ENCODE measurements at places on chromosomes 1 and 21.

GRCh38 chr1:206496131-206496793 lies 11.1 kb upstream of the RASSF5 start:
- no peak for DNase-seq

DNA sequence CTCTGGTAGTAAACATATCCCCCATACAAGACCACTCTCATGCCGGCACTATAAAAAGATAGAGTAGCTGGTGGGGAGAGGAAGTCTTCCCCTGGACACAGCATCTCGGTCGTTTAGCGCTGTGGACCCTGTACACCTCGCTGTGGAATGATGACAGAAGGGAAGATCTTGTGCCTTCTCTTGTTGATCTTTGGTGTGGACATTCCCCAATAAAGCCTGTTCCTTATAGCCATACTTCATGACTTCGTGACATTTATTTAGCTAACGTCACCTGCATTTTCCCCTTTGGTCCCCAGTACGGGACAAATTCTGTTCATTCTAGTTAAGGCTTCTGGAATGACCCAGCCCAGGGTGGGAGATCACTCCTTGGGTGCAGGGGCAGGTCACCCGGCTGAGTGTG lies 24.9 kb upstream of the MAP10 start:
- no peak for DNase-seq

DNA sequence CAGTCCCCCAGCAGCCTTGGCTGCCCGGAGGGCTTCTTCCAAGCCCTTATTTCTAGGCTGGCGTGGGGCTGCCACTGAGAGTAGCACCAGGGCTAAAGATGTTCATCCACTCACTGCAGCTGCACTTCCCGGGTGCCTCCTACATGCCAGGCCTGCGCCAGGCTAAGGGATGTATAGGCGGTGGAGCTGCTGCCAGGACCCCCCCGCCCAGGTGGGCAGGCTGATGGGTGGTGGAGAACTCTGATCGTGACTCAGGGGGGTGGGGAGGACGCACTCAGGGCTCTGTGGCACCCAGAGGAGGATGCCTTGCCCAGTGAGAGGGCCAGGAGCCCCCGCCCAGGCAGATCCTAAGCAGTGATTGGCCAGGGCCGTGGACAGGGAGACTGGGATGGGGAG lies 34.1 kb downstream of the CFAP74 start:
- DNase-seq: no peak

GRCh38 chr1:89538361-89538760 lies 13.7 kb downstream of the LRRC8B start:
- peak; percentile 61 for DNase-seq

DNA sequence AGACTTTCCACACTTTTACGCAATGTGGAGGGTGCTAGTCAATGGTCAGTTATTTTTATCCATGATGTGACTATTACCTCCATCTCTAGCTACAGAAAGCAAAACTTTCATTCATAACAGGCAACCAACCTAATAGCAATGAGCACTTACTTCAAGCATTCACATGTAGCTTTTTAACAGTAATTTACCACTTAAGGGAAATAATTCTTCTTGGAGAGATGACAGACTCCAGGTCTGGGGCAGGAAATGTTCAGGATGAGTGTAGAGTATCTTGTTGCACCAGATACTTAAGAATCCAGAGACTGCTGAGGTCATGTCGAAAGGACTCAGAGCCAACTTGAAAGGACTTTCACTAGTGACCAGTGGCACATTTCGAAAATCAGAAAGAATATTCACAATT lies 347.6 kb downstream of the CHRM3 start:
- no peak for DNase-seq

DNA sequence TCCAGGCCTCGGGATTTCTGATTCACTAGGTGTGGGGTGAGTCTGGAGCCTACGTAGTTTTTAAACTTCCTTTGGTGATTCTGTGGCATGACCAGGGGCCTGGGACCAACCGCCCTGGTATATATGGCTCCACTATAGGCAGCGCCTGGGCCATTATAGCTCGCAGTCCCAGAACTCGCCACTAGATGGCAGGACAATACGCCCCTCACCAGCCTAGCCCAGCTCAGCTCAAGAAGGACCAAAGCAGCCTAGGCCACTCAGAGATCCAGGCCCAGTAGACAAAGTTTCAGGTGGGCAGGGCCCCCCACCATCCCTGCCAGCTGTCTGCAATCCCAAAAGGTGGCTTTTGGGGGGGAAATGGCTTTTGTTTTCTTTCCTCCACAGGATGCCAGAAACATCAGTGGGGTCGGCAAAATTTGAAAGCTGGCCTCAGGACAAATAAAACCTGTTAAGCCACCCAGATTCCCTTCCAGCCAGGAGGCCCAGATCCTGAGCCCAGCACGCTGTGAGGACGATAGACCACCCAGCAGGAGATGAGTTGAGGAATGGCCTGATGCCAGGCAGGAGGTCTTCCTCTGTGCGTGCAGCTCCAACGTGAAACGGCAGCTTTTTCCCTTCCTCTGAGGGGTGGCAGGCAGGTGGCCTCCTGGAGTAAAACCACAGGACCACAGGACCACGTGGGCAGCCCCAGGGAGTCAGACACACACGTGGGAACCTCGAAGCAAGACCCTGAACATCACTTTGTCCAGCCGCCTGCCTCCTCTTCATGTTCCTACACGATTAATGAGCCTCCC lies 24.8 kb upstream of the TMEM51 start:
- DNase-seq: peak; percentile 74

GRCh38 chr1:200207711-200208126 lies 180.2 kb downstream of the NR5A2 start:
- DNase-seq: no peak

- DNase-seq: no peak
Observed at GRCh38 chr1:177185209-177185608, 14.5 kb downstream of the BRINP2 start.

GRCh38 chr1:38045401-38046332 lies 926 bp downstream of the POU3F1 start:
- no peak for DNase-seq

GRCh38 chr1:32241001-32241763 lies 5.8 kb upstream of the FAM167B start:
- no peak for DNase-seq

GRCh38 chr1:35640380-35641232 lies 720 bp downstream of the PSMB2 start:
- no peak for DNase-seq

GRCh38 chr1:197776351-197777105 lies 1.2 kb upstream of the DENND1B start:
- peak; percentile 71 for DNase-seq

DNA sequence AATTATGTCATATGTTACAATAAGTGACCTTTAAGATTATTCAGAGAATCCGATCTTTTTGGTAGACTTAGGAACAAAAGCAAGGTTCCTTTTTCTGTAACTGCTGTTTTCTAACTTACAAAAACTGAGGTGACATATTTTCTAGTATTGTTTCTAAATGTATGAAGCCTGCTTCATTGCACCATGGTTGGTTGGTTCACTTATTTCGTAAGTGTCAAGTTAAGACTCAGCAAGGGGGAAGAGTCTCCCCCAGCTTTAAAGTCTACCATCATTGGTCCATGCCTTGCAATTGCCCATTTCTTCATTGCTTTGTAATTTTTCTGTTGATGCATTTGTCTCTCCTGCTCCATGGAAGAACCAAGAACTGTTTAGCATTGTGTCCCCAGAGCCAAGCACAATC lies 136.9 kb downstream of the DISC1 start:
- no peak for DNase-seq

GRCh38 chr1:245434280-245434679 lies 279.5 kb downstream of the KIF26B start:
- no peak for DNase-seq

GRCh38 chr1:63904826-63905225 lies 131.0 kb downstream of the ROR1 start:
- DNase-seq: no peak

GRCh38 chr1:230976825-230977747 lies 1.6 kb downstream of the TTC13 start:
- DNase-seq: peak; percentile 53

DNA sequence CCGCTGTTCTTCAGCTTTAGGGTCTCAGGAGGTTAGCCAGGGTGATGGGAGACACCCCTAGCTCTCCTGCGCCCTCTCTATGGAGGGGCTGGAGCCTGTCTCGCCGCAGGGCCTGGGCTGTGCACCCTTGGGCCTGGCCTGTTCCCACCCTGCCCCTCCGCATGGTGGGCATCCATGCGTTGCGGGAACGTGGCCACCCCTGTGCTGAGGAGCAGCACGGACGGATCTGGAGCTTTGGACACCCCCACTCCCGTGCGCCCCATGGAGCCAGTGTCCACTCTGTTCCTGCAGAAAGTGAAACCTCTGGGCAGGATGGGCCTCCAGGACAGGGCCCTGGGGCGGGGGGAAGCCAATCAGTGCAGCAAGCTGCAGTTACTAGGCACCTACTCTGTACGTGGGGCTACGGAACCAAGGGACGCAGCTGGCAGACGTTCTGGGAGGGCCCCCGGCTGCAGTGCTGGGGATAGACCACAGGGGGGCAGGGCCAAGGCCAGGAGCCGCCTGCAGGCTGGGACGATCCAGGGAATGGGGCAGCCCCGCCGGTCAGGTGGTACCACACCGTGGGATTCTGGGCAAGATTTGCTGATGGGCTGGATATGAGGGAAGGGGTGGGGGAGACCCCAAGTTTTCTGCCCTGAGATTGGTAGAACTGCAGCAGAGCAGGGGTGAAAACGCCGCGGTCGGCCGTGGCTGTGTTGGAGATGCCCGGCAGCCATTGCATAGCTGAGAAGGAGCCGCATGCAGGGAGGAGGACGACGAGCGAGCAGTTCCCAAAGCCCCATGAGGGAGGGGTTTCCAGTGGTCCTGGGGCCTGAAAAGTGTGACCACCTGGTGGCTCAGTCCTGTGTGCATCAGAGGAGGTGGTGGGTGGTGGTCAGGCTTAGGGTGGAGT lies 43.3 kb downstream of the TP73 start:
- no peak for DNase-seq

DNA sequence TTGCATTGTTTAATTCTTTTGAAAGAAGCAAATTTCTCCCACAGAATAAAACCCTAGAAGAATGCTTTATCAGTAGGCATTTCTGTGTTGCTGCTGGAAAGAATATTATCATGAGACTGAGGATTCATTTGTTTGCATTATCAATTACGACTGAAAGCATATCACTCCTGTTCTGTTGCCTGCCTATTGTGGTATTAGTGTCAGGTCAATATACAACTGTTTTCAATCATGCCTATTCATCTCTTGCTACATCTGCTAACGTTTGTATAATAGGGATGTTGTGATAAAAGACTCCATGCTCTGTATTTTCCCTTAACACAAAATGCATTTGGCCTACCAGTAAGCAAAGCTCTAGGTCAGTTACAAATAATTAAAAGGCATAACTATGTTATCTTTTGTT lies 221.5 kb downstream of the PTPRC start:
- no peak for DNase-seq

DNA sequence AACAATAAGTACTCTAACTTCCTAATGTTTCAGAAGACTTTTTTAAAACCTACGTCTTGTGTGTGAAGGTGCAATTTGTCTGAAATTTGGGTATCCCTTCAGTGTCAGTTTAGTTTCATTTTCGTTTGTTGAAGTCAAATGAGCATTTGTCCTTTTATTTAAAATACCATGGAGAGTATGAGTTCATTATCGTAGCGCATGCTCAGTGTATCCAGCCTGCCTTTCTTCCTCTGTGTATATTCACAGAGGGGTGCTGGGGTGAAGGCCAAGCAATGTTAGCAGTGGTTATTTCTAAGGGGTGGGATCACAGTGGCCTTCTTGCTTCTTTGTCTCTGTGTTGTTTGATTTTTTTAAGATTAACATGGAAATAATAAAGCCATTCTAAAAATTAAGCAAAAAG lies 43.2 kb downstream of the CNN3 start:
- DNase-seq: no peak

- DNase-seq: no peak
Observed at GRCh38 chr1:58764294-58764978, 19.4 kb downstream of the JUN start.

GRCh38 chr21:28663754-28664153 lies 328.9 kb downstream of the LTN1 start:
- no peak for DNase-seq

DNA sequence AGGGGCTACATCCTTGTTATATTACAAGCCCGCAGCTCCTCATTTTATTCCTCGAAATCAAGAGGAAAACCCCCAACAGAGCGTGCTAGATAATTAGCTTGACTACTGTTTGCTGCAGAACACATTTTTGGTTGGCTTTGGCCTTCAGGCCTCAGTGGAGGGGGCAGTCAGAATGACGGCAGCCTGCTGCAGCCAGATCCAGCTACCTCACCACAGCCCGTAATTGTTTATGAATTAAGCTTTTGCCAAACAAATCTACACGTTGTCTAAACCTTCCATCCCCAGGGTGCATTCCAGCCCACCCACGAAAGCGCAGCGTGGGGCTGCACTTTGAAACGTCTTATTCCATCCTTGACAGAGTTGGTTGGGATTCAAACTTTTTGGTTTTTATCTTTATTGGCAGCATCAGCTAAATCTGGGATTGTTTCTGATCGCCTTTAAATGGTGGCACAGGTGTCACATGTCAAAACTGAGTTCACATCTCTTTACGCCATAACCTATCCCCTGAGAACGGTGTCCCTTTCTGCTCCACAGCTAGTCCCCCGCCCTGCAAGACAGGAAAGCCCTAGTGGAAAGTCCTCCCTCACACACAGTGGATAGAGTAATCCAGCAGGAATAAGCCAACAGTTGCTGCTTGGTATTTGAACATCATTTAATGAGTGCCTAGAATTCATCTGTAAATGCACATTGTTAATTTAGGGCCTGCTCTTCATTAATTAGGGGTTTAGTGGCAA lies 195.5 kb downstream of the LMO4 start:
- no peak for DNase-seq

DNA sequence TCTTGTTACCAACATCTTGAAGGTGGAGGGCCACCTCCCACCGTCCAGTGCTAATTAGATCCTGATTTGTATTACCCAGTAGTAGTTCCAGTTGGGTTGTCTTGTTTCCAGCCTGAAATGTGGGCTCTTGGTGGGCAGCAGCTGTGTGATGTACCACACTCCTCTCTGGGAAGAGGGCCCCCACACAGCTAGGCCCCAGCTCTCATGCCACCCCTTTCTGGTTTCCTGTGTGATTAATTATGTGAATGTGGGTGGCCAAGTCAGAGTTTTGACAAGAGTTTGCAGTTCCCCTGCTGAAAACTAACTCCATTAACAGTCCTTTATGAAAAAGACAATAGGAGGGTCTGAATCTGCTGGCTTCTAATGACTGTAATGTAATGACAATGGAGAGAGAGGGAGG lies 3.8 kb downstream of the HMGB4 start:
- DNase-seq: no peak

- no peak for DNase-seq
Observed at GRCh38 chr1:1628754-1629429, 3.1 kb upstream of the MMP23B start.

- DNase-seq: no peak
Observed at GRCh38 chr21:40729761-40730425, 117.1 kb downstream of the DSCAM start.

DNA sequence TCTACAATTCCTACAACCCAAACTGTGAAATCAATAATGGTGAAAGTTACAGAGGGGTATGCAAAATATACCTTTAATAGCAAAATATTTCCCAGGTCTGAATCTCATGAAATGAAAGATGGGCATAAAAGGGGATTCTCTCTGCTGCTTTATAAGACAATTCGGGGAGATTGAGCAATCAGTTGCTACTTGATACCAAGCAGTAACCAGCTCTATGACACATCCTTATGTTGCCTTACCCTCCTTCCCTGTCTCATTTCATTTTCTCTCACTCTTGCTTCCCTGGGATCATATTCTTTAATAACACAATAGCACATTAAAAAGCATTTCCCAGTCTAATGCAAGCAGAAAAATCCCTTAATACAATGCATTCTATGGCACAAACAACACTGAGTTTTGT lies 29.0 kb downstream of the ZSWIM5 start:
- no peak for DNase-seq

All from KG1 (cell line).